ENCODE measurements at places on chromosomes 7 and 10. TPM values are rescaled to one million over a fixed set of nuclear protein-coding genes. Genes with fewer than 3 reads are reported as not detected.

PVRIG gene
- total RNA-seq, result not detected

GDF2 gene
- not detected for total RNA-seq

WAPL gene
- total RNA-seq, result 45.7 TPM

XRCC2 gene
- under 0.01 TPM for total RNA-seq

SNCG gene
- total RNA-seq, result 8.7 TPM

CUBN gene
- 1.3 TPM for total RNA-seq

COL13A1 gene
- 6.4 TPM for total RNA-seq

HGF gene
- total RNA-seq, result 108 TPM
